Nasal cavity respiratory epithelium epithelial cell of viscerocranial mucosa (primary cell): ENCODE measurements at places on chromosomes 5 and 9. TPM values are rescaled to one million over a fixed set of nuclear protein-coding genes. Genes with fewer than 3 reads are reported as not detected.

Gene OR1L6
- total RNA-seq, result not detected in 2 replicates

Gene ADAMTS13
- total RNA-seq, result 1.4 and 3.8 TPM in 2 replicates

Gene TMEM215
- not detected in 2 replicates for total RNA-seq

Gene CDX1
- not detected in 2 replicates for total RNA-seq

Gene TMOD1
- not detected in 2 replicates for total RNA-seq

Gene GABRA6
- not detected in 2 replicates for total RNA-seq

Gene TLE1
- 43.7 and 51.3 TPM in 2 replicates for total RNA-seq

Gene CATSPER3
- 0.21 and 0.34 TPM in 2 replicates for total RNA-seq

Gene STOML2
- 135 and 216 TPM in 2 replicates for total RNA-seq

Gene SARDH
- 1.00 TPM in 1 of 2 replicates, not detected in the other for total RNA-seq

Gene CDK5RAP2
- total RNA-seq, result 28.7 and 49.8 TPM in 2 replicates

Gene DMGDH
- 3.1 and 14.0 TPM in 2 replicates for total RNA-seq

Gene GLRA1
- not detected in 2 replicates for total RNA-seq

Gene SETD9
- total RNA-seq, result 8.8 and 13.7 TPM in 2 replicates

Gene PLPPR1
- 0.07 TPM in 1 of 2 replicates, not detected in the other for total RNA-seq

Gene PTPDC1
- total RNA-seq, result 7.2 and 9.2 TPM in 2 replicates

Gene TXNDC8
- not detected in 2 replicates for total RNA-seq

Gene EMB
- total RNA-seq, result 31.4 and 36.0 TPM in 2 replicates

Gene TAF11L5
- total RNA-seq, result not detected in 2 replicates

Gene MYO10
- total RNA-seq, result 62.9 and 94.1 TPM in 2 replicates

Gene SEPTIN8
- total RNA-seq, result 20.5 and 43.4 TPM in 2 replicates

Gene PSAT1
- 285 and 393 TPM in 2 replicates for total RNA-seq

Gene CAMSAP1
- total RNA-seq, result 35.9 and 50.8 TPM in 2 replicates

Gene LNPEP
- total RNA-seq, result 51.8 and 55.7 TPM in 2 replicates

Gene PCDHB9
- under 0.01 and 0.14 TPM in 2 replicates for total RNA-seq

Gene LCN12
- total RNA-seq, result 0.34 TPM in 1 of 2 replicates, not detected in the other

Gene FOXI1
- not detected in 2 replicates for total RNA-seq

Gene GRAMD2B
- total RNA-seq, result 23.6 and 25.3 TPM in 2 replicates

Gene FGF1
- total RNA-seq, result under 0.01 and 0.64 TPM in 2 replicates

Gene PCDH1
- total RNA-seq, result 43.1 and 121 TPM in 2 replicates

Gene EIF4E1B
- total RNA-seq, result not detected in 2 replicates

Gene GFI1B
- total RNA-seq, result not detected in 2 replicates

Gene FGD3
- total RNA-seq, result 0.34 and 1.9 TPM in 2 replicates

Gene NR2F1
- 0.71 TPM in 1 of 2 replicates, not detected in the other for total RNA-seq
